ENCODE measurements at places on chromosomes 2 and 18.

GRCh38 chr2:69411120-69411519, 24.1 kb upstream of the GFPT1 start:
- DNase-seq, result no peak

GRCh38 chr2:236546561-236547002, 23.0 kb upstream of the ACKR3 start:
- no peak for DNase-seq

GRCh38 chr18:23635283-23636070, 27.2 kb downstream of the ANKRD29 start:
- DNase-seq, result peak; percentile 37

- no peak for DNase-seq
Measured at GRCh38 chr18:24875286-24875685, 414.8 kb downstream of the HRH4 start.

GRCh38 chr18:29241199-29241598, 1064.3 kb upstream of the CDH2 start:
- no peak for DNase-seq

GRCh38 chr18:48079885-48080284, 149.4 kb upstream of the SMAD2 start:
- no peak for DNase-seq

DNA sequence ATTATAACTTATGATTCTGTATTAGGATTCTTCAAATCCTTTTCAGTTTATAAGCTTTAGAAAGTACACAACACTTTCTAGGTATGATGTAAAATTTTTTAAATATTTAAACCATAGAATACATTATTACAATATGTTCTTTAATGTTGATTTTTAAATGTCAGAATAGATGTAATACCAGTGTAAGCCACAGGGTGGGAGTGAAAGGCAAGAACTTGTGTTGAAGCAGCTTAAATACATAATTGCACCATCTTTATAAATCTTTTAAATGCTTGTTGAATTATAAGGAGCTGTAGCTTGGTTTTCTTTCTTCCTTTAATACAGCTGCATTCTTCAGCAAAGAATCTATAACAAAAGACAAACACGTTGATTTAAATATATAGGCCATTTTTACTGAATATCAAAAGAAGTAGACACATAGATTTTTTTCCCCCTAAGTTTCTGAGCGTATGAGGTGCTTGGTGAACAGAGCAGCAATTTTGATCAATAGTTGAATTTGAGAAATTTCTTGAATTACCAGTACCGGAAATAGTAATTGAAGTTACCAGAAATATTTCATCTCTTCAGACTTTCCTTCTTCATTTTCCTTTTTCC, 63.0 kb downstream of the TANK start:
- peak; percentile 41 for DNase-seq

DNA sequence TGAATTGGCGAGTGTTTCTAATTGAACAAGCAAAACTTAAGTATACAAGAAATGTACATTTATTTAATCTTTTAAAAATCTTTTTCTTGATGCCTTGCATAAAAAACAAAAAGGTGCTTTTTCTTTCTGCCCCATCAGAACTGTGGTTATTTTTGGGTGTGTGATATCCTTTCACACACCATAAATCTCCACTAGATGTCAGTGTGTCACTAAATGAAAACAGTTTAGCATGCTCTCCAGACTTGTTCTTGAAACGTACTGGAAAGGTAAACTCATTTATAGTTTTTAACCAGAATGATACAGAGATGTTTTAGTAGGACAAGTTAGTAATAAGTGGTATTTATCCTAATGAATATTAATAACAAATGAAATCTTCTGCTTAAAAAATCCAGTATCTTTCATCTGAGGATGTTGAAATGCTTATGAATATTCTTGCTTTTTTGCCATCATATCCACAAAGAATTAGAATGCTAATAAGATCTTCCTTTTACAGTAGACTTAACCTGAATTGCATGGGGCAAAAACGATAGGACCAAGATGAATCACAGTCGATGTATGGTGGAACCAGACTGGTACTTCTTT, 96.8 kb downstream of the UBE2E3 start:
- DNase-seq, result peak; percentile 82

DNA sequence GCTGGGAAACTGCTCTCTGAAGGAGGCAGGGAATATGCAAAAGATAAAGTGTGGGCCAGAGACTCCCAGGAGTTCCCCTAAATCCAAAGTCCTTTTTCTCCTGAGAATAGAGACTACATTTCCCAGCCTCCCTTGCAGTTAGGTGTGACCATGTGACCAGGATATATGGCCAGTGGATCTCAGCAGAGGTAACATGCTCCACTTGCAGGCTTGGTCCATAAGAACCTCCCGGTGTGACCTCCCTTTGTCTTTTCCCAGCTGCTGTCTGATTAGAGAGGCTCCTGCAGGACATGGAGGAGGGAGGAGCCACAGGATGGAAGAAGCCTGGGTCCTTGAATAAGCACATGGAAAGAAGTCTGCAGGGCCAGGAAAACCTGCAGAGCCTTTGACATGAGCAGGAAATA, 76.2 kb downstream of the TGFA start:
- DNase-seq, result no peak

DNA sequence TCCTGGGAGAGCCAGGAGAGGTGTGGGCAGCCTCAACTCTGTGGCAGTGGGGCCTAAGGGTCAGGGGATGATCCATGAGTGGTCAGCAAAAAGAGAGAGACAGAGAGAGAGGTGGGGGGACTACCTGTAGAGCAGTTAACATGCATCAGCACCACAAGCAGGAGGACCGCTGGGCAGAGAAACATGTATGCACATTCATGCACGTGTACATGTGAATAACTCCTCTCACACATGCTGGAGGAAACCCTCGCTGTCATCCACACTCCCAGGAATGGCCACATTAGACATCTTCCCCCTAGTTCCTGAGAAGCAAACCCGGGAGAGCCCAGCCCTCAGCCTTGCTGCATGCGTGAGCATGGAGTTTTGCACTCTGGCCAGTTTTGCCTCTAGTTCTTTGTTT, 166.1 kb downstream of the SMAD7 start:
- DNase-seq, result no peak

- DNase-seq, result peak; percentile 35
Measured at GRCh38 chr2:226121046-226121738, 678.4 kb downstream of the IRS1 start.

DNA sequence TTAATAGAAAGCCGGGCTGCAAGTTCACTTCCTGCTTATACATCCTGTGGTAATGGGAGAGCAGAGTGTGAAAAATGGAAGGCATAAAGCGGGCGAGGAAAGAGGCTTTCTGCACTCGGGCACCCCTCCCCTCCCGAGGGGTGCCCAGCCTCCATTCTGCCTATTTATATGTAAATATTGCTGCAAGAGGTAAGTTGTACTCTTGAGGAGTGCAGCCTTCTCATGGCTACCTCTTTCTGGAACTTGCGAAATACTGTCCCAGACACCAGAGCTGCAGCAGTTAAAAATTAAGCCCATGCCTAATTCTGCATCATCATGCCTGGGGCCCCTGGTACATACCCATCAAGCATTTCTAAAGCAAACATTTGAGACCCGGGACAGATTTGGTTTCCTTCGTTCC, 156.0 kb downstream of the GBX2 start:
- no peak for DNase-seq

GRCh38 chr2:140717481-140717880, 1413.3 kb downstream of the LRP1B start:
- no peak for DNase-seq

DNA sequence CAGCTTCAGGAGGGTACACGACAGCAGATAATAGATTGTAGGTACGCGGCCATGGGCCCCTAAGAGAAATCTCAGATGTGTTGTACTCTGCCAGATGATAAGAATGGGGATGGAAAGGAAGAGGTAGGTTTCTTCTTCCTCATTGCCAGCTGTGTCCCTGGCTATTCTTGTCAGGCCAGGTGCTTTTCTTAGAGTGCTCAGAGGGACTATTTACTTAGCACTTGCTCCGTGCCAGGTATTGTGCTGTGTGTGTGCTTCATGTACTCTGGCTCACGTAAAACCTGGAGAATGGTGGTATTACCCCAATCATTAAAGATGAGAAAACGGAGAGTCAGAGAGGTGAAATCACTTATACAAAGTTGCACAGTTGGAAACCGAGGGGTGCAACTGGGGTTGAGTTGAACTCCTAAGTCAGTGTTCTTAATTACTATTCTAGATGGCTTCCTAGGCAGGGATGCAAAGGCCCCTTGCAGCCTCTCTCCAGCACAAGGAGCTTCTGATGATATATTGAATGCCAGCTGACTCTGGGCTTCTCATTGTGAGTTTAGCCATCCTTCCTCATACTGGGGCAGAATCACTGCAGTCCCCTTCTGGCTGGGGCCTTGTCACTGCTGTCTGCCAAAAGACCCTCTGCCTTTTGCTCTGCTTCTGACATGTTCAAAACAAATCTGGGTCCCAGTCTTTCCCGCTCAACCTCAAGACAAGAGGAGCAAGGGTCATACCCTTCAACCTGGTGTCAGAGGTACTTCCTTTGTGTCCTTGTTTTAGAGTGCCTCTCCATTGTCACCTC, 60.7 kb downstream of the LYPD1 start:
- no peak for DNase-seq

DNA sequence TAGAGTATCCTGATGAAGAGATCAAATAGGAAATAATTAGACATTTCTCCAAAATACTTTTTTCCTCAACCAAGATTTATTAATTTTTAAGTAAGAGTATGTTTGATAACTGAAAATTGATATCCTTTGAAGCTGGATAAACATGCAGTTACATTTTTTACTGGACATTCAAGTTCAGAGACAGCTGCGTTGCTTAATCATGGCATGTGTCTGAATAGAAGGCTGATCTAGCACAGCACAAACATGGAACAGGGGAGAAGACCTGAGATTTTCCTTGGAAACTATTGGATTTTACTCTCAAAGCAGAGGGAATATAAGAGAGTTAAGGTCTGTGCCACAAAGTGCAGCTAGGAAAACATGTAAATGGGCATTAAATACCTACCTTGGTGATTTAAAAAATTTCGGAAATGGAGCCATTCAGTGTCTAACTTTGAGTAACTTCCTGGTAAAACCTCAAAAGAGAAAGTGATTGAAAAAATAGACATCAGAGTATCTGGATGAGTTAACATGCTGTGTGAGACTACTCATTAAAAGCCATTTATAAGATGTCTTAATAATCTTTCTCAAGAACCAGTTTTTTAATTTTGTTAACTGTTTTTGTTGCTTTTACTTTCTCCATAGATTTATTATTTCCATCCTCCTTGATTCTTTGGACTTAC, 31.8 kb downstream of the CRIM1 start:
- no peak for DNase-seq

- no peak for DNase-seq
Measured at GRCh38 chr2:85681776-85682175, 12.4 kb upstream of the GNLY start.

GRCh38 chr18:62741118-62741566, 25.8 kb downstream of the PHLPP1 start:
- DNase-seq, result peak; percentile 63

- no peak for DNase-seq
Measured at GRCh38 chr18:65498605-65499004, 252.2 kb upstream of the CDH7 start.

DNA sequence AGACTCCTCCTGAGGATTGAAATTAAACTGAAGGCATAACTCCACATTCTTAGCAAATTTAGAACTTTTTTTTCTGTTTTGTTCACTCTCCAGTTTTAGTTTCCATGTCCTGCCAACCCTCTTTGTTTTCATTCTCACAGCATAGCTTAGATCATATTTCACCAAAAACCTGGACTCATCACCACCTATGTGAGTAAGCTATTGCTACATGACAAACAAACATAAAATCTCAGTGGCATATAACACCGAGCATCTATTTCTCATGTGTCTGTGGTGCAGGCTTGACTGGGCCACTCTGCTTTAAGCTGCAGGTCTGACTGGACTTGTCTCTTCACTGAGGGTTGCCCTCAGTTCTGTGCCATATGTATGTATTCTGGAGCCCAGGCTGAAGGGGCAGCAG, 385.2 kb downstream of the ARHGAP15 start:
- no peak for DNase-seq

DNA sequence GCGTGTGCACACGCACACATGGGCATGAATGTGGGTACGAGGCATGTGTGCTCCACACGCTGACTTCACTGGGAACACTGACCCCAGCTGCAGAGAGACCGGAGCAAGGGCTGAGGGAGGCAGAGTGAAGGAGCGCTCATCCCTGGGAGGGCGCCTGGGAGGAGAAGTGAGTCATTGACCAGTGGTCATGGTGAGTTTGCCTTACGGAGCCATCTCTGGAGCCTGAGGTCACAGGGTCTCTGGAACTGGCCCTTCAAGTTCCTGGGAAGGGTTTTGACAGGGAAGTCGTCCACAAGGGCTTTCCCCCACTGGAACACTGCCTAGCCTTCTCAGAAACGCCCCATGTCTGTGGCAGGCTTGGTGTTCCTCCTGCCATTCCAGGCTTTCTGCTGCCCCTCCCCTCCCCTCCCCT, 14.3 kb upstream of the TMEM185B start:
- no peak for DNase-seq

- no peak for DNase-seq
Measured at GRCh38 chr2:183010112-183010511, 28.1 kb downstream of the NCKAP1 start.

DNA sequence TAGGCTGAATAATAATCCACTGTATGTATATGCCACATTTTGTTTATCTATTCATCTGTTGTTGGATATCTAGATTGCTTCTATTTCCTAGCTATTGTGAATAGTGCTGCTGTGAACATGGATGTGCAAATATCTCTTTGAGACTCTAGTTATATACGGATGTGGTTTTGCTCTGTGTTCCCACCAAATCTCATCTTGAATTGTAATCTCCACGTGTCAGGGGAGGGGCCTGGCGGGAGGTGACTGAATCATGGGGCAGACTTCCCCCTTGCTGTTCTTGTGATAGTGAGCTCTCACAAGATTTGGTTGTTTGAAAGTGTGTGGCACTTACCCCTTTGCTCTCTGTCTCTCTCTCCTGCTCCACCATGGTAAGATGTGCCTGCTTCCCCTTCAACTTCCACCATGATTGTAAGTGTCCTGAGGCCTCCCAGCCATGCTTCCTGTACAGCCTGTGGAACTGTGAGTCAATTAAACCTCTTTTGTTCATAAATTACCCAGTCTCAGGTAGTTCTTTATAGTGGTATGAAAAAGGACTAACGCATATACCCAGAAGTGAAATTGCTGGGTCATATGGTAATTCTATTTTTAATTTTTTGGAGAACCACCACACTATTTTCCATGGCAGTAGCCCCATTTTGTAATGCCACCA, 86.1 kb upstream of the UPP2 start:
- DNase-seq, result peak; percentile 16

DNA sequence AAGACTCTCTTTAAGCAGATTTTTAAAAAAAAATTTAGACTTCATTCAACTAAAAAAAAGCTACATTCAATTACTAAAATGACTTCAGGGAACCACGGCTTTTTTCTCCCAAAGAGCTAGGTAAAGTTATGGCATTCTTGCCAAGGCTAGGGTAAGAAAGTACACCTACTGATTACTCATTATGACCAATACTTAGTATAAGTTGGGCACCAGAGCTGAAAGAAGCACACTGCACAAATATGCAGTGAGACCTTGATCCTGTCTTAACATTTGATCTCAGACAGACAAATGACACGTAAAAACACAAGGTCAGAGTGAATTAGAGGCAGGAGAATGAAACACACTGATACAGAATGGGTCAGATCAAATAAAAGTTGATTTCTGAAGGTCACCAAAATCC, 88.7 kb downstream of the THADA start:
- DNase-seq, result no peak
